Anterior cingulate cortex (tissue), 58 donors: ENCODE measurements at places on chromosomes 2 and 18.

DNA sequence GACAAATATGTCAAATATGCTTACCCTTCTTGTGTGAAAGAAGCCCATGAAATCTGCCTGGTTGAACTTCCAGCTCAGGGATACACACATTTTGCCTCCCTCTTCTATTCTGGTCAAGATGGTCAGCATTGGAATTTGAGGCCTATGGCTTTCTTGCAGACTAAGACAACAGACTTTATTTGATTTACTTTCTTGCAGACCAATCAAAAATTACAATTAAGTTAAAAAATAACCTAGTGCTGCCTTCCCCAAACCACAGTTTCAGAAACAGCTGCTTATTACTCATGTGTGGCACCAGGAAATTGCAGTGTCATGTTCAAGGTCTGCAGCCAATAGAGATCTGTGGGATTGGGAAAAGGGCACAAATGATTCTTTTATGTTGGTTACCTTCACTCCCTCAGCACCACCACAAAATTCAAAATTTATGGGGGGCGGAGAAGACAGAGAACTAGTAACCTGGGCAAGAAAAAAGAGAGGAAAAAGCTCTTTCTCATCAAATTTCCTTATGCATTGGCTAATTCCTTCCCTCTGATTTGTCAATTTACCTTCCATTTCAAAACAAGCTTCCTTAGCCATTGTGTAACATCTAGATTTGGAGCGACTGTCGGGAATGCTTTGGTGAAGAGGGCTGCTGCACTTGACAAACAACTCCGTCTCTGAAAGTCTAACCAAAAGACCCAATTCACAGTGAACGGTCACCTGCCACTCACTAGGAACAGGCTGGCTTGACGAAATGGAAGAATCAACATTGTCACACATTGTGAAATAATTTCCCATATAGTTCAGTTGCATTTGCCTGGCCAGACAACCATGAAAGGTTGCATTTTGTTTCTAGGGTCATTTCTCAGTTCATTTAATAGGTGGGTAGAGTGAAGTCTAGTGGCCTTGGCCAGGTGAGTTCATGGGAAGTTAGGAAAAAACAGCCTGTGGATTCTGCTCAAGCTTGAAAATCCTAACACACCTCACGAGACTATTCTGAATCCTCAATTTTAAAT, 100.4 kb upstream of the FZD5 start:
- no peak for DNase-seq

- DNase-seq = no peak
Measured at GRCh38 chr2:15808944-15809343, 131.4 kb upstream of the MYCN start.

DNA sequence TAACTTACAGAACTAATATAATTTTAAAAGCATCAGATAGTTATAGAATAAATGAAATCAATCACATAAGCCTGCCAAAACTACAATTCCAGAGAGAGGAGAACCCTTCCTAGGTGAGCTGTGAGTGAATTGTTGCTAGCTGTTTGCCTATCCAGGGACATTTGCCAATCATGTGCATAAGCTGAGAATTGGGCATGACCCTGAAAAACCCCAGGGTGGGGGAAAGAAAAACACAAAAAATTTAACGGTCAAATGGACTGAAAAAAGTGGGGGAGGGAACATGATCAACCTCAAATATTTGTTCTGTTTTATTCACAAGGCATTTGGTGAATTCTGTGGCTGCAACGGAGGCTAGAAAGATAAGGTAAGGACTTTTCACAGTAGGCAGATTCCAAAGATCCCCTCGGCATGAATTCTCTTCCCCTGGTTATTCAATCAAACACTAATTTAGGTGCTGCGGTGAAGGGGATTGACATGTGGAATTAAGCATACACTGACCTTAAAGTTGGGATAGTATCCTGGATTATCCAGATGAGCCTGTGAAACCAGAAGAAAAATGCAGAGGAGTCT, 203.9 kb upstream of the RGPD4 start:
- DNase-seq = no peak

- DNase-seq = no peak
Measured at GRCh38 chr2:105875241-105875640, 130.5 kb downstream of the NCK2 start.

DNA sequence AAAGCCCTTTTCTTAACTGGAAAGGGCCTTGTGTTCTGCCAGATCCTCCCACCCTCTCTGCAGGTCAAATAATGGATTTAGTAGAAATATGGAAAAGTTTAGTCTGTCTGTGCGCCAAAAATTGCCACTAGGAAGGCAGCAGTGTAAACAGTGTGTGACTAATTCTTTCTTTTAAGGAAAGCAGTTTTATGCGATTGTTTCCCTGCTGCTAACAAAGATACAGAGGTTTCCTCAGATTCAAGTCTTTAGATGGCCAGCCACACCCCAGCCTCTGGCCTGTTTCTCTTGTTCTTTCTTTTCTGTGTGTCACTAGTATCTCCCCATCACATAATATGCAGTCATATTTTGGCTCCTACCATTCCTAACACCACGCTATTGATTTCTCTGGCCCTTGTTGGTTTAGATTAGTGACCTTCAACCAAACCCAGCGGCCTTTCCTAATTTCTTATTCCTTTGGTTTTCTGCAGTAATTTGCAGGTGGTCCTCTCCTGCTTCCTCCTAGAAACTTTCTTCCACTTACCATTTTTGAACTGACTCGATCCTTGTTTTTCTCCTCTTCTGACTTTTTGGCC, 157.4 kb downstream of the LTBP1 start:
- DNase-seq = no peak

DNA sequence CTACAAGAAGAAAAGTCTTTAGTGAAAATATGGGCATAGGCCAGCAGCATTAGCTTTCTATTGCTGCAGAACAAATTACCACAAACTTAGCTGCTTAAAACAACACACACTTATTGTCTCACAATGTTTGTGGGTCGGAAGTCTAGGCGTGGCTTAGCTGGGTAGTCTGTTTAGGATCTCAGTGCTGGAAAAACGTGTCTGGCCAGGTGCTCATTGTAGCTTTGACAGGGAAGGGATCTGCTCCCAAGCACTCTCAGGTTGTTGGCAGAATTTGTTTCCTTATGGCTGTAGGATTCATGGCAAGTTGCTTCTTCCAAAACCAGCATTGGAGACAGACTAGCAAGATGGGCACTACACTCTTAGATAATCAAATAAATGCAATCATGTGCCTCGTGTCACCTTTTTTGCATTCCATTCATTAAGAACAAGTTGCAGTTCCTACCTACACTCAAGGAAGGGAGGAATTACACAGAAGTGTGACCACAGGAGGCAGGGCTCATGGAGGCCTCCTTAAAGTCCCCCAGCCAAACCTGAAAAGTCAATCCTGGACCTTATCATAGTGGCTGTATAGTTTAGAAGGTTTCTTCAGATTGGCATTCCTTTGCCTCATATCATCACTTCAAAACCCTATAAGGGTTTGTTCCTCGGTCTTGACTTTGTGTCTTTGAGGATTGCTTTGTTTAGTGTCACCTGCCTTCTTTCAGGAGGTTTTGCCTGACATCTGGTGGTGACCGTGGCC, 17.3 kb downstream of the MRPL30 start:
- no peak for DNase-seq
